GM03348 (cell line): ENCODE measurements at places on chromosomes 11 and 22.
A peak's percentile ranks its signal among the peaks of the same experiment; 100 is the strongest.

- DNase-seq, result no peak
These were observed 96.7 kb downstream of the SNX19 start for GRCh38 chr11:130819625-130820024.

DNA sequence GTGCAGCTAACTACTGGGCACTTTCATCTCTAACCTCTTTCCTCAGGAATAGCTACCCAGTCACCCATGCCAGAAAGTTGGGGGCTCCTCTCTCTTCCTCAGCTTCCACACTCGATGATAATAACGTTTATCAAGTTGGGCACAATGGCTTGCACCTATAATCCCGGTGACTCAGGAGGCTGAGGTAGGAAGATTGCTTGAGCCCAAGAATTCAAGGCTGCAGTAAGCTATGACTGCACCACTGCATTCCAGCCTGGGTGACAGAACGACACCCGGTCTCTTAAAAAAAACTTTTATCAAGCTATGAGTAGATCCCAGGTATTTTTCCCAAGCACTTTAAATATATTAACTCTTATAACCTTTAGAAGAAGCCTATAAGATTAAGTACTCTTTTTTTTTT lies 2.0 kb downstream of the SF3A1 start:
- no peak for DNase-seq

- DNase-seq, result peak; percentile 21
These were observed 510.2 kb downstream of the METTL15 start for GRCh38 chr11:28618416-28618815.

GRCh38 chr11:132911186-132911585 lies 621.1 kb downstream of the OPCML start:
- peak; percentile 73 for DNase-seq
